ENCODE measurements at places on chromosomes 12 and 14.

- H3K4me1 ChIP-seq: peaks cover 5% of the 10 kb centered on the region
- H3K4me3 ChIP-seq: peak overlapping the region; percentile 74
- DNase-seq: no peak
- no peaks in the 10 kb centered on the region for H3K36me3 ChIP-seq
- H3K27ac ChIP-seq: no peak overlapping the region
- peaks cover 15% of the 10 kb centered on the region for H3K27me3 ChIP-seq
Measured at GRCh38 chr14:77123381-77124325, 17.9 kb downstream of the ZDHHC22 start.

DNA sequence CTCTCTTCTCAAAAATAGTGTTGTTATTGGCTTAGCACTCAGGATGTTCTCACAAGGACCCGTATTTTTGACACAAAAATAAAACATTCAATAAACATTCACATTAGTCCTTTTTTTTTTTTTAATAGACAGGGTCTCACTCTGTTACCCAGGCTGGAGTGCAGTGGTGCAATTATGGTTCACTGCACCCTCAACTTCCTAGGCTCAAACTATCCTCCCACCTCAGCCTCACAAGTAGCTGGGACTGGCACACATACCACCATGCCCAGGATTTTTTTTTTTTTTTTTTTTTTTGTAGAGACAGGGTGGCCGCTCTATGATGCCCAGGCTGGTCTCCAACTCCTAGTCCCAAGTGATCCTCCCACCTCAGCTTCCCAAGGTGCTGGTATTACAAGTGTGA, 27.0 kb downstream of the PPP1R13B start:
- H3K36me3 ChIP-seq: no peaks in the 10 kb centered on the region
- H3K27me3 ChIP-seq: peaks cover 4% of the 10 kb centered on the region
- DNase-seq: no peak
- no peaks in the 10 kb centered on the region for H3K4me1 ChIP-seq

- peaks cover 23% of the 10 kb centered on the region for H3K4me1 ChIP-seq
- peaks cover 29% of the 10 kb centered on the region for H3K36me3 ChIP-seq
- no peak for DNase-seq
- no peak overlapping the region for H3K4me3 ChIP-seq
- H3K27ac ChIP-seq: no peak overlapping the region
Measured at GRCh38 chr14:22877000-22877501, 5.5 kb downstream of the LRP10 start.

DNA sequence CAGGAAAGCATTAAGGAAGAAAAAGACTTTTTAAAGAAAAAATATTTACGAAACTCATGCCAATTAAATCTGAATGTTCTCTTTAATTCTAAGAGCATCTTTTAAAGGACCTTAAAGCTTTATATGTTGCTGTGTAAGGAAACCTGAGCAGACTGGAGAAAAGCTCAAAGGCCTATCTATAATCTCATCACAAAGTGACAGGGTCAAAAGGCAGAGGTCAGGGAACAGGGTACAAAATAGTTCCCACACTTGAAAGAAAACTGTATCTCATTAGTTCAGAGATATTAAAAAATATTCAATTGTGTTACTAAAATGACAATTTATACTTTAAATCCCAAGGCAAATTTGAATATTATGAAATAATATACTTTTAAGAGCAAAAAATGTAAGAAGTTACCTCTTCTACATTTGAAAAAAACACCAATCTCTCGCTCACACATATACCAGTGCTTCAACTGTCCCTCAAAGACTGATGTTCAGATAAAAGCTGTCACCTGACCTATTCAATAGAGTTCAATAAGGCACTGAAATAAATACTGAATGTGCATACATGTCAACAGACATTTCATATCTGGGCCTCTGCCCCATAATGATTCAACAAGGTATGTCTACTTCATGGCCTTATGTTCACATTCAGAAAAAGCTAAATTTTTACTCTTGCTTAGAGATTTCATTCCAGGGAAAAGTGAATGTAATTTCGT, 17.9 kb downstream of the DENND5B start:
- H3K4me3 ChIP-seq: no peak overlapping the region
- H3K36me3 ChIP-seq: no peaks in the 10 kb centered on the region
- DNase-seq: no peak
- no peak overlapping the region for H3K27ac ChIP-seq
- peaks cover 2% of the 10 kb centered on the region for H3K27me3 ChIP-seq
- peaks cover 43% of the 10 kb centered on the region for H3K4me1 ChIP-seq

DNA sequence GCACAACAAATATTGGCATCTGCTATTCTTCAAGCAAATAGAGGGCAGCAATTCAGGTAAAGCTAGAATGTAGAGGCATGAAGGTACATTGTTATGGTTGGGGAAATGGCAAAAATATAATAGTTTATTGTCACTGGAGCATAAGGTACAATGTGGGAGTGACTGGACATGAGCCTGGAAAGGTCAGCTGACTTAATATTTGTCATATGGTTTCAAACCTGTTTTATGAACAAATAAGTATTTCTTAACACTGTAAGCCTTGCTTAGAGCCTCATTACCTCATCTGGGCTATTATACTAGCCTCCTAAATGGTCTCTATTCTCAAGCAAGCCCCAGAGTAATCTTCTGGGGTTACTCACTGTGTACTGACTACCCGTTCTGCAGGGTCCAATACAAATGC, 33.7 kb downstream of the FAM177A1 start:
- no peaks in the 10 kb centered on the region for H3K27me3 ChIP-seq
- H3K4me1 ChIP-seq: no peaks in the 10 kb centered on the region
- H3K36me3 ChIP-seq: peaks cover 11% of the 10 kb centered on the region
- no peak overlapping the region for H3K27ac ChIP-seq
- H3K4me3 ChIP-seq: no peak overlapping the region

DNA sequence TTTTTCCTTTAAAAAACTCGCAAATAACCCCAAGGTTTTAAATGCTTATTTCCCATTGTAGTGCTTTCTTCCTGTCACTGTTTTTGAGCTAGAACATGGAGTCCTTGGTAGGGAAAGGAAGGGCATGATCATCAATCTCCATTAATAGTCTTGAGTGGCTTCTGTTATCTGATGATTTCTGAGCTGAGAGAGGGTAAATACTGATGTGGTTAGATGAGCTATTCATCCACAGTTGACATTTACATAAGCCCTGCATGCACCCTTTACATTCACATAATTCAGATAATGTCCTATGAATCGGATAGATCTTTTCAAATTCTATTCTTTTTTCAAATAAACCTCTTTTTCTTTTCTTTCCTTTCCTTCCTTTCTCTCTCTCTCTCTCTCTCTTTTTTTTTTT, 81.4 kb downstream of the NTN4 start:
- no peak overlapping the region for H3K4me3 ChIP-seq
- no peaks in the 10 kb centered on the region for H3K4me1 ChIP-seq
- peaks cover 2% of the 10 kb centered on the region for H3K27me3 ChIP-seq
- peaks cover 38% of the 10 kb centered on the region for H3K36me3 ChIP-seq
- H3K27ac ChIP-seq: no peak overlapping the region
- no peak for DNase-seq

DNA sequence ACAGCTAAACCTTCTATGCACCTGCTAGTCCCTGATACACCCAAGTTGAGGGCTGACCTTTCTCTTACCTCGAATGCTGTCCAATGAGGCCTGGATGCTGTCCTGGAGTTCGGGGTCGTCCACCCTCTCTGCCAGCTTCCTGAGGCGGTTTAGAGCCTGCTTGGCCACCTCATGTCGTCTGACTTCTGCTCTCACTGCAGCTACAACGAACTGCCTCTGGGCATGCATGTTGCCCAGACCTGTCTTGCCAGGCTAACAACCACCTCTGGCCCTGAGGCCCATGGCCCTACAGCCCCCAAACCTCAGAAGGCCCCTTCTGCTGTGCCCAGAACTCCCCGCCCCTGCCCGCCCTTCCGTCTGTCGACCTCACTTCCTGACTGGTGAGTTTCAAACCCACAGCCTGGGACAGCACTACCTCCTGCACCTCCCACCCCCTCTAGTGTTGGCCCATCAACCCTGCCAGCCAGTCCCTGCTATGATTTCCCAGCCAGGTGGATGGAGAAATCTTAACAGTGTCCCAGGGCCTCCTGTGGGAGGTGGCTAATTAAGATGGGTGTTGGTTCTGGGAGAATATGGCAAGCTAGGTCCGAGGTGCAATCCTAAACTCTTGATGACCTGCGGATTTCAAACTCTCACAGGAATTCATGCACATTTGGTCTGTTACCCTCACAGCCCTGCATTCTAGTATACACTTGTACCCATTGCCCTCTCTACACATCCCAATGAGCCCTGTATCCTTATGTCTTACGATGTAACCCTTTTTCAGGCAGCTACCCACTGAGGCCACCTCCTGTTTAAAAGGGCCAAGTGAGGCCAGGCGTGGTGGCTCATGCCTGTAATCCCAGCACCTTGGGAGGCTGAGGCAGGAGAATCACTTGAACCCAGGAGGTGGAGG, 2.7 kb upstream of the TSPAN31 start:
- peaks cover 16% of the 10 kb centered on the region for H3K36me3 ChIP-seq
- no peak overlapping the region for H3K27ac ChIP-seq
- peaks cover 25% of the 10 kb centered on the region for H3K4me1 ChIP-seq
- peaks cover 26% of the 10 kb centered on the region for H3K27me3 ChIP-seq
- no peak overlapping the region for H3K4me3 ChIP-seq

- peak; percentile 32 for DNase-seq
- no peaks in the 10 kb centered on the region for H3K36me3 ChIP-seq
- H3K4me1 ChIP-seq: no peaks in the 10 kb centered on the region
- H3K27me3 ChIP-seq: no peaks in the 10 kb centered on the region
Measured at GRCh38 chr14:93160353-93160801, 24.3 kb downstream of the MOAP1 start.

GRCh38 chr14:25501749-25502148, 451.8 kb upstream of the STXBP6 start:
- no peak overlapping the region for H3K27ac ChIP-seq
- no peaks in the 10 kb centered on the region for H3K36me3 ChIP-seq
- H3K27me3 ChIP-seq: no peaks in the 10 kb centered on the region
- no peak for DNase-seq

GRCh38 chr14:93784878-93785277, 3.4 kb downstream of the PRIMA1 start:
- no peak overlapping the region for H3K27ac ChIP-seq
- no peak overlapping the region for H3K4me3 ChIP-seq
- H3K36me3 ChIP-seq: peaks cover 10% of the 10 kb centered on the region
- DNase-seq: no peak
- peaks cover 2% of the 10 kb centered on the region for H3K27me3 ChIP-seq
- no peaks in the 10 kb centered on the region for H3K4me1 ChIP-seq

GRCh38 chr14:99731547-99732435, 47.7 kb downstream of the CYP46A1 start:
- no peaks in the 10 kb centered on the region for H3K36me3 ChIP-seq
- H3K4me3 ChIP-seq: no peak overlapping the region
- H3K4me1 ChIP-seq: peaks cover 2% of the 10 kb centered on the region
- H3K27me3 ChIP-seq: peaks cover 13% of the 10 kb centered on the region
- no peak overlapping the region for H3K27ac ChIP-seq
- DNase-seq: no peak

DNA sequence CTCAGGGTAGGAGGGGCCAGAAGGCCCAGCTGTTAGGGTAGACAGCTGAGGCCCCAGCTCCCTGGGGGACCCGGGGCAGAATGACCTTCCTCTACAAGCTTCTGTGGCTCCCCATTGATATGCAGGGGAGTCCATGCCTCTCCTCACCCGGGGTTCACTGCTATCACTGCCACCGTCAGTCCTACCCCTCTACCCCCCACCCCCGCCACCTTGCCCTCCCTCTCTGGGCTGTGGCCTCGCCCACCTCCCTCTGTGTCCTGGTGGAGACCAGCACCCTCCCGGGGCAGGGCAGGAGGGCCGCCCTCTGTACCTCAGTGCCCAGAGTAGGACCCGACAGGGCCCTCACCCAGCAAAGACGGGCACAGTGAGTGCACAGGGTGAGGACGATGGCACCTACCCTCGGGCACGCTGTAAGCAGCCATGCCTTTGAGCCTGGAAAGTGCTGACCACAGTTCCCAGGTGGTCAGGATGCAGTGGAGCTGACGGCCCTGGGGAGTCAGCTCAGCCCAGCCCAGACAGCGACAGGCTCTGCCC, 88.4 kb upstream of the SFSWAP start:
- no peak for DNase-seq
- no peaks in the 10 kb centered on the region for H3K36me3 ChIP-seq
- H3K4me1 ChIP-seq: no peaks in the 10 kb centered on the region
- no peak overlapping the region for H3K4me3 ChIP-seq
- peaks cover 14% of the 10 kb centered on the region for H3K27me3 ChIP-seq
- no peak overlapping the region for H3K27ac ChIP-seq

DNA sequence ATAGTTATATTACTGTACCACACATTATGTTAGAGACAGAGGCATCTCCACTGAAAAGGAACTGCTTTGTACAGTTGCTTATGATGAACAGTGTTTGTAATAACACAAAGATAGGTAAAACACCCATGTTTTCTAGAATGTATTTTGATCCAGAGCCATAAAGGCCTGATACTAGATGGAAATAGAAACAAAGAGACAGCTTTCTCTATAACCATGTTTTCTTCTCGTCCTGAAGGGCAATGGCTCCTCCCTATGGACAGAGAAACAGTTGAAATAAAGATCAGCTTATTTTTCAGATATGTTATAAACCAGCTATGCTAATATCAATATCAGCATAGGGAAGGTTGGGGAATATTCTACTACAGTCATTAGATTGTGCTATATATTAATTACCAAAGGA, 109.2 kb downstream of the ATXN7L3B start:
- no peaks in the 10 kb centered on the region for H3K27me3 ChIP-seq
- H3K4me1 ChIP-seq: no peaks in the 10 kb centered on the region
- H3K27ac ChIP-seq: no peak overlapping the region

GRCh38 chr14:22955702-22956569, 954 bp downstream of the HAUS4 start:
- H3K36me3 ChIP-seq: peaks cover 10% of the 10 kb centered on the region
- H3K27ac ChIP-seq: peak overlapping the region; percentile 91
- peak overlapping the region; percentile 94 for H3K4me3 ChIP-seq
- H3K4me1 ChIP-seq: peaks cover 17% of the 10 kb centered on the region
- DNase-seq: no peak
- no peaks in the 10 kb centered on the region for H3K27me3 ChIP-seq

- H3K4me1 ChIP-seq: no peaks in the 10 kb centered on the region
- no peak for DNase-seq
Measured at GRCh38 chr14:22251090-22251489, 337.9 kb downstream of the DAD1 start.

GRCh38 chr12:70645494-70646317, 8.5 kb upstream of the PTPRB start:
- peak; percentile 86 for DNase-seq
- H3K4me1 ChIP-seq: peaks cover 69% of the 10 kb centered on the region
- H3K36me3 ChIP-seq: no peaks in the 10 kb centered on the region
- peak overlapping the region; percentile 85 for H3K4me3 ChIP-seq
- H3K27ac ChIP-seq: peak overlapping the region; percentile 94

GRCh38 chr12:96257550-96258103, 63.5 kb downstream of the ELK3 start:
- no peak overlapping the region for H3K27ac ChIP-seq
- H3K4me3 ChIP-seq: no peak overlapping the region
- peaks cover 6% of the 10 kb centered on the region for H3K27me3 ChIP-seq
- peaks cover 30% of the 10 kb centered on the region for H3K36me3 ChIP-seq
- no peak for DNase-seq
- H3K4me1 ChIP-seq: peaks cover 4% of the 10 kb centered on the region

DNA sequence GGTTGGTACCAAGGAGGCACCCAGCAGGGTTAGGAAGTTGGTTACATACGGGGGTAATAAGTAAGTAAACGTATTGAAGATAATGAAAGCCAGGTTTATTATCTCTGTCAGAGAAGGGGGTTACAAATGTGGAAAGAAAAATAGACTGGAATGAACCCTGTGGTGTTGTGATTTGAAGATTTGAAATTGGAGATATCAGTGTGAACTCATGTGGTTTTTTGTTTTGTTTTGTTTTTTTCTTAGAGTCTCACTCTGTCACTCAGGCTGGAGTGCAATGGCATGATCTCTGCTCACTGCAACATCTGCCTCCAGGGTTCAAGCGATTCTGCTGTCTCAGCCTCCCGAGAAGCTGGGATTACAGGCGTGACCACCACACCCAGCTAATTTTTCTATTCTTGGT, 14.1 kb upstream of the SLC25A3 start:
- peaks cover 2% of the 10 kb centered on the region for H3K27me3 ChIP-seq
- H3K4me3 ChIP-seq: no peak overlapping the region
- no peaks in the 10 kb centered on the region for H3K36me3 ChIP-seq
- H3K4me1 ChIP-seq: peaks cover 17% of the 10 kb centered on the region
